Motor neuron (in vitro differentiated cells): ENCODE measurements at places on chromosomes 16 and 17. TPM values are rescaled to one million over a fixed set of nuclear protein-coding genes. Genes with fewer than 3 reads are reported as not detected.
A peak's percentile ranks its signal among the peaks of the same experiment; 100 is the strongest.

The TOX3 gene
- total RNA-seq, result 8.7 and 11.0 TPM in 2 replicates

The SLC12A3 gene
- total RNA-seq, result 0.05 and 0.09 TPM in 2 replicates

DNA sequence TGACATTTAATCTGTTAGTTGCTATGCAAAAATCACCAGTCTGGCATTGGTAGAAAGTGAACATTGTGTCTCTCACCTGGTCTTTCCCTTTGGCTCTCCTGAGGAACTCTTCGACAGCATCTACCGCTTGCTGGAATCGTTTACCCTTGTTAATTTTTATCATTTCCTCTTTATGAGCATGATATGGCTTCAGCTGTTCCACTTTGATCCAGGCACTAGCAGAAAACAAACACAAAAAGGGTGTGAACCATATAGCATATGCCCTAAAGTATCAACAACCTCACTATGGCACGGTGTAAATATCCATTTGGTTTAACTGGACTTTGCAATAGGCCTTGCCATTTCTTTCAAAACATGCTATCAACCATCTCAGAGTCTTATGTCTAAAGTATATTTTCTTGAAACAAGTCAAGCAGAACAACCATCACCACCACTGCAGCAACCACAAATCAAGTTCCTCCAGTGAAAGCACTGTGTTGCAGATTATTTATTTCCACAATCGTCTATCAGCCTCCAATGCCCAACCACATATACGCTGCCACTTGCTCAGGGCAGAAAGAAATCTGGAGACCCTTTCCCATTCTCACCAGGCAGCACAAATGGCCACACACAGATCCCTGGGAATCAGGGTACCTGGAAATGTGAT, 14.3 kb downstream of the GLYR1 start:
- ATAC-seq, result no peak

The GNG13 gene
- total RNA-seq, result 2.8 TPM in 2 replicates

DNA sequence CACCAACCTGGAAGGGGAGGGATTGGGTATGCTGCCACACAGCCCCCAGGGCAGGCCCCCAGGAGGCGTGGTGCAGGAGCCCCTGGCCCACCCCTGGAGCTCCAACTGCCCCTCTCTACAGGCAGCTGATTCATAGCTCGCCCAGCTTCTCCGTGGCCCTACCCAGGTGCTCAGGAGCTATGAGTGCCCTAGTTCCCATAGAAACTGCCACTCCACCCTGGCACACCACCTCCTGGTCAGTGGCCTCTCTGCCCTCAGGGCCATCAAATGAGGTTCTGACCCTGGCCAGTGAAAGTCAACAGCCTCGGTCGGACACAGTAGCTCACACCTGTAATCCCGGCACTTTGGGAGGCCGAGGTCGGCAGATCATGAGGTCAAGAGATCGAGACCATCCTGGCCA, 18.0 kb downstream of the CNGB1 start:
- no peak for ATAC-seq

GRCh38 chr16:31874366-31875111, 932 bp downstream of the ZNF267 start:
- ATAC-seq, result no peak

DNA sequence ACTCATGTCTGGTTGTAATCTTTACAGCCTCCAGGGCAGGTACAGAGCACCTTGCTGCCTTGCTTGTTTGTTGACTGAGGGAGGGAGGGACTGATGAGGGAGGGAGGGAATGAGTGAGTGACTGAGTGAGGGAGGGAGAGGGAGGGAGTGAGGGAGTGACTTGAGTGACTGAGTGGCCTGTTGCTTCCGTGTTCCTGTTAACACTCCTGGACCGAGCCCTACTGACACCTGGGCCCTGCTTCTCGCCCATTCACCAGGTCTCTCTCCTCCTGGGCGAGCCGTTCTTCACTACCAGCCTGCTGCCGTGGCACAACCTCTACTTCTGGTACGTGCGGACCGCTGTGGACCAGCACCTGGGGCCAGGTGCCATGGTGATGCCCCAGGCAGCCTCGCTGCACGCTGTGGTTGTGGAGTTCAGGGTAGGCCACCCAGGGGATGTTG, 41.2 kb downstream of the PRMT7 start:
- ATAC-seq, result no peak

The PHOSPHO1 gene
- total RNA-seq, result 0.13 and 0.14 TPM in 2 replicates

- no peak for ATAC-seq
Measured at GRCh38 chr17:70217571-70217970, 48.2 kb downstream of the KCNJ2 start.

GRCh38 chr16:77896415-77897128, 108.2 kb downstream of the VAT1L start:
- peak; percentile 92 for ATAC-seq

GRCh38 chr16:72785171-72785570, 262.8 kb downstream of the ZFHX3 start:
- no peak for ATAC-seq

The NRN1L gene
- 0.33 TPM in 1 of 2 replicates, not detected in the other for total RNA-seq

GRCh38 chr17:45790296-45790922, 6.3 kb downstream of the CRHR1 start:
- no peak for ATAC-seq

DNA sequence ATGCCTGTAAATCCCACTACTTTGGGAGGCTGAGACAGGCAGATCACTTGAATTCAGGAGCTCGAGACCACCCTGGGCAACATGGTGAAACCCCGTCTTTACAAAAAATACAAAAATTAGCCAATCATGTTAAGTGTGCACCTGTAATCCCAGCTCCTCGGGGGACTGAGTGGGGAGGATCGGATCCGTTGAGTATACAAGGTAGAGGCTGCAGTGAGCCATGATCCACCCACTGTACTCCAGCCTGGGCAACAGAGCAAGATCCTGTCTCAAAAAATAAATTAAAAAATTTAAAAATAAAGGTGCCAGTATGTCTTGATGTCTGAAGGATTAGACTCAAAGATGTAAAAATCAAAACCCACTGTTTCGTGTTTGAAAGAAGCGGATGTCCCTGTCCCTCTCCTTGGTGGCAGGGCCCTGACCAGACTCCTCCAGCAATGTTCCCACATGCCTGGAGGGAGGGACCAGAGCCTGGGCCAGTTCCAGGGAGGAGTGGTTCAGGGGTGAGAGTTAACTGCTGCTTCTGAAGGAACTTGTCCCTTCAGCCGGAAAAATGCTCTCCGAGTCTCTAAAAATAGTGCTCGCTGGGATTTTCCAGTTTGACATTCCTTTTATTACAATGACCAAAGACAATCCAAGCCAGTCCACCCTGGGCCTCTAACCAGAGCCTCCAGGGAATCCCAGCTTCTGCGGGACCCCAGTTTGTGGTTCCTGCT, 9.4 kb upstream of the CMTM4 start:
- no peak for ATAC-seq

- ATAC-seq, result no peak
Measured at GRCh38 chr17:61492759-61493526, 40.7 kb downstream of the TBX4 start.

GRCh38 chr16:52529226-52529625, 17.7 kb downstream of the TOX3 start:
- no peak for ATAC-seq

DNA sequence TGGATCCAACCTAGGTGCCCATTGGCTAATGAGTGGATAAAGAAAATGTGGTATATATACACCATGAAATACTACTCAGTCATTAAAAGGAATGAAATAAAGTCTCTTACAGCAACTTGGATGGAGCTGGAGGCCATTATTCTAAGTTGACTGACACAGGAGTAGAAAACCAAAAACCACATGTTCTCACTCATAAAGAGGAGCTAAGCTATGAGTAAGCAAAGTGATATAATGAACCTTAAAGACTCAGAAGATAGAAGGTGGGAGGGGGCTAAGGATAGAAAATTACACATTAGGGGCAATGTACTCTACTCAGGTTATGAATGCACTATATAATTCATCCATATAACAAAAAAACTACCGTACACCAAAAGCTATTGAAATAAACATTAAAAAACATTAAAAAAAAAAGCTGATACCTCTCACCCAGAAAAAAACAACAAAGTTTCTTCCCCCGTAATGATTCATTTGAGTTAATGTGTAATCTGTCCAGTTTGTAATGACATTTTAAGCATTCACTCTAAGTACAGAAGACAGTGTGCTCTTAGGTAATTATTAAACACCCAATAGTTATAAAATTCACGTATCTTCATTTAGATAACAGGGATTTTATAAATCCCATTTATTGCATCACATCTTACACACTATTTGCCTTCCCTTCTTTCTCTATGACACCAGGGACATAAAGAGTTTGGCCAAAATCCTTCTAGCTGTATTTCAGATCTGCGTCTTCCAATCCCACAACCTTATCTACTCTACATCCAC, 941.5 kb downstream of the CDH11 start:
- ATAC-seq, result no peak

DNA sequence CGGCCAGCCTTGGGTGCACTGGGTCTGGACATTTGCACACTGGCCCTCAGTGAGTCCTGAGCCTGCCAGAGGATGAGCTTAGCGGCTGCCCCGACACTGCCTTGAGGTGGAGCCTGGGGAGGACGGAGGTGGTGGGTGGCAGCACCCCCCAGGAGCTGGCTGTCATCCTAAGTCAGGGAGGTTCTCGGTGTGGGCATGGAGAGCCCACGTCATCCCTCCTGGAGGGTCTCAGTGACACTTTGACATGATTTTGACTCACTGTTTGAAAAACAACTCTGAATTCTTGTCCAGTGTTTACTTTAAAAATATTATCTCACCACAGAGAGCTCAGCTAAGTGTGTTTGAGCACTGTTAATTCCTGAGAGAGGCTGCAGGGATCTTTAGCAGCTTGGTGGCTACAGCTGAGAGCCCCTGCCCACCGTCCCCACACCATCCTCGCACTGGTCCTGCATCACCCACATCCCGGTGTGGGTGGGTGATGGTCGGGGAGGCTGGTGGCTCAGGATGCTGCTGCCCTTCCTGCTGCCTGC, 63.1 kb downstream of the BANP start:
- ATAC-seq, result peak; percentile 7

The IL4R gene
- total RNA-seq, result 1.7 and 1.9 TPM in 2 replicates

DNA sequence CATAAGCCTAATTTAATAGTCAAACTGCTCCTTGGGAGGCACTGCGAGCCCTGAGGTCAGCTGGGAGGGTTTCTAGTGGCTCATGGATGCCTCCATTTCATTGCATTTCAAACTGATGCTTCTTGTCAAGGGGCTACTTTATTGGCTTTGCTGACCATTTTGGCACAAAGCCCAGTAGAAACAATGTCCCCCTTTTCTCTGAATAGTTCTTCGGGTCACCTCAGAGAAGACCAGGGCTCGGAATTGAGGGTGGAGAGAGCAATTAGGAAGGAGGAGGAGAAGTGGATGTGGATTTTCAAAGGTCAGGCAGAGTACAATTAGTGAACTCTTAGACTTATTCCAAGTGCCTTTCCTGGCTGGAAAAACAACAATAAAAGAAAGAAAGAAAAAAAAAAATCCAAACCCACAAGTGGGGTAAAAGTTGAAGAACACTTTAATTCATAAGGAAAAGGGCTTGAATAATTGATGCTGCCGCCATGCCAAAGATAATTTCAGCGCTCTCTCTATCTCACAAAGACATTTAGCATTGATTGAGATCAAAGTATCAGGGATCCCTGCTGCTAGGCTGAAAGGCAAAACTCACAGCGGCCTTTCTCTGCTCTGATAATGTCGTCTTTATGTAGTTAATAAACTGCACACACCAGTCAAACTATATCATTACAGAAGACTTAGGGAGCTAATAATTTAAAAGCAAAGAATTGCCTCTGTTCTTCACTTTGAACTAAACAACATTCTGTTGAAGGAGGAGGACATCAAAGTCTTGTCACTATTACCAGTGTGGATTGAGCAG, 122.7 kb downstream of the RGS9 start:
- no peak for ATAC-seq

DNA sequence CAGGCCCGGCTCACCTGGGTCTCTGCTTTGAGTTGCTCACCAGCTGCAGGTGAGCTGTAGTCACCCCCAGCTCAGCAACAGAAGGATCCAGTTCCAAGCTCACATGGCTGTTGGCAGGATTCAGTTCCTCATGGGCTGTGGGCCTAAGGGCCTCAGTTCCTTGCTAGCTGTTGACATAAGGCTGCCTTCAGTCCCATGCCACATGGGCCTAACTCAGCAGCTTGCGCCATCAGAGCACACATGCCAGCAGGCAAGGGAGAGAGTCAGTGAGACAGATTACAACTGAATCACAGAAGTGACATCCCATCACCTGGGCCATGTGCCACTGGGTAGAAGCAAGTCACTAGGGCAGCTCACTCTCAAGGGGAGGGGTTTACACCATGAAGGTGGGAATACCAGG, 24.7 kb downstream of the PSMD7 start:
- ATAC-seq, result no peak

The STAC2 gene
- 0.86 and 1.2 TPM in 2 replicates for total RNA-seq

- ATAC-seq, result no peak
Measured at GRCh38 chr17:47982091-47982617, 11.2 kb downstream of the CDK5RAP3 start.

DNA sequence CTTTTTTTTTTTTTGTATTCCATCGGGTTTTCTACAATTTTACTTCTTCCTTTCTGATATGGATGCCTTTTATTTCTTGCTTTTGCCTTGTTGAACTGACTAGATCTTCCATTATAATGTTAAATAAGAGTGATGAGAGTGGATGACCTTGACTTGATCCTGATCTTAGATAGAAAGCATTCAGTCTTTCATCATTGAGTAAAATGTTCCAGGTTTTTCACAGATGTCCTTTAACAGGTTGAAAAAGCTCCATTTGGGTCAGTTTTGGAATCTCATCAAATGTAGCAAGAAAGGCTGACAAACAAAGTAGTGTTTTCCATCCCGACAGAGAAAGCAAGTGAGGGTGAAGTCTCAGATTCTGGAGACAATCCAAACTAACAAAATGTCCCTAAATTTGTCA, 27.2 kb upstream of the WIPI1 start:
- ATAC-seq, result no peak

GRCh38 chr17:81061027-81061735, 26.2 kb downstream of the BAIAP2 start:
- no peak for ATAC-seq
